ENCODE measurements at places on chromosomes 3 and 15.
A peak's percentile ranks its signal among the peaks of the same experiment; 100 is the strongest.

DNA sequence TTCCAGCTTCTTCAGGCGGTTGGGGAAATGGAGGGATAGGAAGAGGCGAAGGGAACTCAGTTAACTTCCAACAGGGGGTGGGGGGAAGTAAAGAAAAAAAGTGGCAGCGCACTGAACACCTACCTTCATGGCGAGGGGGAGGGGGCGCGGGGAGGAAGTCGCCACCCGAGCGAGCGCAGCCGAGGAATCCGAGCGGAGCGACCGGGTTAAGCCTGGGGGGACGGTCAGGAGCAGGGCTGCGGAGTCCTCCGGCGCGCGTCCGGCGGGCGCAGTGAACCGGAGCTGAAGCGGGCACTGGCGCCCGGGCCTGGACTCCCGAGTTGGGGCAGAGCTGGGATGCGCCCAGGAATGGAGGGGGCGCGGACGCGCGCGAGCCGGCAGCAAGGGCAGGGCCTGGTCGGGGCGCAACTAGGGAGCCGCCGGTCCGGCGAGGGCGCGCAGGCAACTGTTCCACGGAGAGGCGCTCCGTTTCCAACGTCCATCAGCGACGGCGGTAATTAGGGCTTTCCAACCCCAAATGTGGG lies at the start of gene WNT5A:
Gene WNT5A (minus strand): TSS at position 450 of the 524 bp plus-strand sequence. CDS start 321 bp downstream, at position 129.
- DNase-seq, result peak; percentile 72

GRCh38 chr3:43405888-43406642 lies 119.7 kb downstream of the SNRK start:
- no peak for DNase-seq

GRCh38 chr15:48592221-48592731 lies 53.2 kb downstream of the FBN1 start:
- DNase-seq, result peak; percentile 43

DNA sequence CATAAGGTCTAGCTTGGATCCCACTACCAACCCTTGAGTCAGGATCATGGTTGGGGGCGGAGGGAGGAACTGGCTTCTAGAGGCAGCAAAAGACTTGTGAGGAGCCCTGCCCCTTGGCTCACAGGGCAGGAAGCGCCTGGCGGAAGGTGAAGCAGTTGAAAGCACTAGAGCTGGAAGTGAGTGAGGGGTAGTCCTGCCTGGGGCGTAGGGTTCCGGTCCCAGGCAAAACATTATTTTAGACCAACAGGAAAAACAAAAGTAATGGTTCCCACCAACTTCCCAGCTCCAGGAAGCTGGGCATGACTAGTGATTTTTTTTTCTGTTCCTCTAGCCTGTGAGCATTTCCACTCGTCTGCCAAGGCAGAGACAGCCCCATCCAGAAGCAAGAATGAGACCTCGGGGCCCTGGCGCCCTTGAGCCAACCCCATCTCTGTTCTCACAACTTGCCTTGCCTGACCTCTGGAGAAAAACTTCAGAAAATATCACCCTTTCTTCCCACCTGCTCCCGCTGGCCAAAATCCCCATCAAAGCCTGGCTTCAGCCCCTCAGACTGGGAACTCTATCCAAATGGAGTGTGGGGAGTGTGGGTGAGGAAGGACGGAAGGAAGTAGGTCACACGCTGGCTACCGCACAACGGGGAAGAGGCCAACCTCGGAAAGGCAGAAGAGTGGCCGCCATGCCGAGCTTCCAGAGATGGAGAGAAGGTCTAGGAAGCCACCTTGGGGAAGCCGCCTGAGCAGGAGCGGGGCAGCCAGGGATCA lies 57.5 kb downstream of the RBPMS2 start:
- DNase-seq, result no peak

- DNase-seq, result peak; percentile 95
These were observed 109.6 kb upstream of the TMCO5A start for GRCh38 chr15:37824717-37825382.

- DNase-seq, result no peak
These were observed 4.5 kb upstream of the IQCF5 start for GRCh38 chr3:51879937-51880336.

- DNase-seq, result peak; percentile 33
These were observed 233.4 kb upstream of the LRTM1 start for GRCh38 chr3:55161231-55161630.

DNA sequence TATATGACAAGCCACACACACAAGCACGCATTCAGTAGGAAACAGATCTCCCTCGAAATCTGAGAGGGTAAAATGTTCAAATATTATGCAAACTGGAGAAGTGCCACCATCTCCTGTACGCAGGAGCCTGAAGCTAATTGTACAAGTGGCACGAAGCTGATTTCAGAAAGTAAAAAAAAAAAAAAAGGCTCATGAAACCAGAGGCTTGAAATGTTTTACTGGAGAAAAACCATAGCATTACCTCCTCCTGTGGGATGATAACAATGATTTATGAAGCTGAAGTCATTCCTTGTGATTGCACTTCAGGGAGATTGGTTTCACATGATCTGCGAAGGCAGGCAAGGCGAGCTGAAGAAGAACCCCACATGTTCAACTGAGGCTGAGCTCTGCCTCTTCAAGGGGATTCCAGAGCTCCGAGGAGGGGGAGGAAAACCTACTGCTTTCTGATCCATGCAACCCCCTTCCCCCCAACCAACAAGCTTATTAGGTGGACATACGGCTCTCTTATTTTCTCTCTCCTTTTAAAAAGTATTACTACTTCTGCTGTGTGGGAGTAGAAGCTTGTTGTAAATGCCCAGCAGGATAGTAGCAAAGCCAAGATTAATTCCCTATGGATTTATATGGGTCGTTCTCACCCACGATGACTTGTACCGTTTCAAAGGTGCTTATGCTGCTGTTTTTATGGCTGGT lies 101.1 kb downstream of the GREM1 start:
- DNase-seq, result no peak

- no peak for DNase-seq
These were observed 528.7 kb downstream of the ZIC1 start for GRCh38 chr3:147937891-147938290.

GRCh38 chr3:105360003-105360402 lies 6.7 kb upstream of the ALCAM start:
- DNase-seq, result peak; percentile 36

- no peak for DNase-seq
These were observed 48.7 kb upstream of the LCTL start for GRCh38 chr15:66614456-66614855.

DNA sequence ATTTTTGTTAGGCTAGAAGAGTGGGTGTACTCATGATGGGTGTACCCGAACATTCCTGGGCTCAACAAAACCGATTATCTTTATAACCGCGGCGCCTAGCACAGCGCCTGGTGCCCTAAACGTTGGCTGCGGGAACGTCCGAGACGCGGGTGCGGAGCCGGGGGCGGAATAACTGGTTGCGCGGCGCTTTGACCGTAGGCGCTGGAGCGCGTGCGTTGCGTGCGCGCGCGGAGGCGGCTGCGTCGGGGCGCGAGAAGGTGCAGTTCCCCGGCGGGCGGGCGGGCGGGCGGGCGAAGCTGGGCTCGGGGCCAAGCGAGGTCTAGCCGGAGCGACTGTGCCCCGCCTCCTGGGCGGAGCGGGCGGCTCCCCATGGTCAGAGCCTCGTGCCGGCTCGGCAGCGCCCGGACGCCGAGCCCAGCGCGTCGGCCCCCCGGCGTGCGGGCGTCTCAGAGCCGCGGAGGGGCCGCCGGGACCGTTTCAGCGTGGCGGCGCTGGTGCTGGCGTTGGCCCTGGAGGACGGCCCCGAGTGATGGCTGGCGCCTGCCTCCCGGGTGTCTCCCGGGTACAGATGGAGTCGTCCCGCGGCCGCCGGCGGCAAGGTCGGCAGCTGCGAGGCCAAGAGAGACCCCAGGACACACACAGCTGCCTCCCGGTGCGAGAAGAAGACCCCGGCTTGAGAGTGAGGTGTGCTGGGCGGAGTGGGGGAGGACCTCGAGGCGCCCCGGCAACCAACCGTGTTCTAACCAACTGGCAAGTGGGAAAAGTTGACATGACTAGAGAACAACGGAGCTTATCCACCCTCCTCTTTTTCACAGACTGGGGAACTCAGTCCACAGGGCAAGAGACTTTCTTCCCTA lies at the start of gene PLAAT1:
Gene PLAAT1 (plus strand): TSS at position 373 of the 857 bp plus-strand sequence. CDS start 14,429 bp downstream, outside the sequence.
- DNase-seq, result peak; percentile 7

DNA sequence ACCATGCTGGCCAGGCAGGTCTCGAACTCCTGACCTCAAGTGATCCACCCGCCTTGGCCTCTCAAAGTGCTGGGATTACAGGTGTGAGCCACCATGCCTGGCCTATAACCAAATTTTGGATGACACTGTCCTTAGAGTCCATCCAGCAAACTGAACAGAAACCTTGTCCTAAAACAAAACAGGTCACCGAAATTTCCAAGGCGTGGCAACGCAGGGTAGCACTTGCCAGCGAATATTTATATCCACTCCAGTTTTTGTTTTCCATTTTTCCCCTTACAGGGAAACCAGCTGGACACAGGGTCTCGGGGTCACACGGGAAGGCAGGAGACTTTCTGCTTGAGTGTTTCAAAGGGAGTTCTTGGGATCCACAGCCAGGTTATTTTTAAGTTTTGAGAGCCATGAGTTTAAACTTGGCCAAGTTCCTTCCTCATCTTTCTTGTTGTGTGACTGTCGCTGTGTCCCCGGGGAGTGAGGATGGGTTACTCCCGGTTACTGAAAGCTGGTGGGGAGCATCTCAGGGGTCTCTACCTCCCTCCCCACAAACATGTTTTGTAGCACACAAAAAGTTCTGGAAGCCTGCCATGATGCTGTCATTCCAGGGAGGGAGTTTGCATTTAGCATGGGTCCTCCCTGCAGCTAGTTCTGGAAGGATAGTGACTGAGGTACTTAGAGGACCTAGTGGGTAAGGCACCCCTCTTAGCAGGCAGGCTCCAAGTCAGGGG lies 12.6 kb downstream of the LIMD1 start:
- DNase-seq, result peak; percentile 58

- DNase-seq, result peak; percentile 59
These were observed 654 bp downstream of the RUBCN start for GRCh38 chr3:197736010-197736490.

DNA sequence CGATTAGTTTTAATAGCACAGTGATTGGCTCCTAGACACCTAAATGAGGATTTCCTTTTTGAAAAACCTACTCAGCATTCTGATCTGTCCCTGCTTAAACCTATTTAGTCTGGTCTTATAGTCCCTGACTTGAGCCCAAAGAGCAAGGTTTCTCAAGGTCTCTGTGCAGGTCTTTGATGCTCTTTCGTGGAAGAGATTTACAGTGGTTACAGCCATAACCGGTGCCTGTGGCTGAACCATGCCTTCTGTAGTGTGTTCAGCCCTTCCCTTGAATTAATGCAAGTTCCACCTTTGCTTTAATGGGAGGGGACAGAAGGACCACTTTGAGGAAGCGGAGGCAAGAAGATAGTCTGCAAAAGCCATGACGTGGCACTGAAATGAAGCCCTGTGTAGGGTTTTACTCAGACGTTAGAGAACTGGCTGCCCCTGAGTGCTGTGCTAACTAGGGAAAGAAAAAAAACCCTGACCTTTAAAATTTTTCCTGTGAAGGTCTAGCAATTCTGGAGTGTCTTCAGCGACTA lies 43.0 kb downstream of the ZBTB38 start:
- peak; percentile 62 for DNase-seq

DNA sequence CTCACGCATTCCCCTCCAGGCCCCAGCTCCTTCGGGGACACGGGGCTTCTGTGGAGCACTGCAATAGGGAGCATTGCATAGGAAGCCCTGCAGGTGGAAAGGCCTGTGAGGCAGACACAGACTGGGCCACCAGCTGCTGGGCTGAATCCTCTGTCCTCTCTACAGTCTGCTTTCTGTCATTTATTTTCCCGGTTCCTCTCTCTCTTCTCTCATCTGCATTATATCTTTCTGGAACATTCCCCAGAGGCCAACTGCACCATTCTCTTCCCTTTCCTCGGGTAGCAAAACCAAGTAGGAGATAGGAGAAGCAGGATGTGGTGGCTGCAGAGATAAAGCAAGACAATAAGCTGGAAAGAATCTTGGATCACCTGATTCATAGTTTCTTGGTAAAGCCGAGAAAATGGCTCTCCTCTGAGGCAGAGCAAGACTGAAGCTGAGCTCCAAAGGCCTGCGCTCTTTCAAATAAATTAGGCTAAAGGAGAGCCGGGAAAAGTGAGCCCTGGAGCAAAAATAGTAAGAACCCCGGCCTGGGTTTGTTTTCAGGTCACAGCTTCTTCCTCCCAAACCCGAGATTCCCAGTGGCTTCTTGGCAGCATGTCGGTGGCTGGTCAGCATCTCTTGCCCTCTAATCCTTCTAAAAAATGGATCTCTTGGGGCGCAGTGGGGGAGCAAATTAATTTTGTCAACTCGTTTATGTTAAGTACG lies 5.3 kb downstream of the TM4SF4 start:
- peak; percentile 17 for DNase-seq

- DNase-seq, result no peak
These were observed 75.4 kb downstream of the XXYLT1 start for GRCh38 chr3:195195321-195196209.

DNA sequence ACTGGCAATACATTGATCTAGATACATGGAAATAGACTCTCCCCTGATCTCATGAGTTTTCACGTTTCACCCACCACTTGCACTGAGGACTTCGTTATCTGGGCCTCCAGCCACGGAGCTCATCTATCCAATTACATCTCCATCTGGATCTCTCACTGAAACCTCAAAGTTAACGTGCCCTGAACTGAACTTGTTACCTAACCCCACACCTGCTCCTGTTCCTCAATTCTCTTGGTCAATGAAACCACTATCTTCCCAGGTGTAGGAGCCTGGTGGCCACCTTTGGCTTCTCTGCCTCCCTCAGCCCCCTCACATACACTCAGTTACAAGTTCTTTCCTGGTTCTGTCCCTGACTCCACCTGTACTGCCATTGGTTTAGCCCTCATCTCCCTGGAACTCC lies 9.7 kb downstream of the DGKG start:
- no peak for DNase-seq

GRCh38 chr15:62403164-62403809 lies 238.2 kb upstream of the C2CD4B start:
- DNase-seq, result peak; percentile 82

- DNase-seq, result no peak
These were observed 226.1 kb upstream of the BHLHE40 start for GRCh38 chr3:4753073-4753691.

- no peak for DNase-seq
These were observed at the start of gene RGMA for GRCh38 chr15:93088981-93089726. TSS of gene RGMA (minus strand) at chr15:93089211. CDS start at chr15:93088932, 279 bp downstream.

- DNase-seq, result no peak
These were observed 43.4 kb downstream of the ST6GAL1 start for GRCh38 chr3:186973702-186974101.

Data from ELR (cell line).